Left forelimb (tissue), 1 donor: ENCODE measurements at places on chromosomes 5 and 9.

DNA sequence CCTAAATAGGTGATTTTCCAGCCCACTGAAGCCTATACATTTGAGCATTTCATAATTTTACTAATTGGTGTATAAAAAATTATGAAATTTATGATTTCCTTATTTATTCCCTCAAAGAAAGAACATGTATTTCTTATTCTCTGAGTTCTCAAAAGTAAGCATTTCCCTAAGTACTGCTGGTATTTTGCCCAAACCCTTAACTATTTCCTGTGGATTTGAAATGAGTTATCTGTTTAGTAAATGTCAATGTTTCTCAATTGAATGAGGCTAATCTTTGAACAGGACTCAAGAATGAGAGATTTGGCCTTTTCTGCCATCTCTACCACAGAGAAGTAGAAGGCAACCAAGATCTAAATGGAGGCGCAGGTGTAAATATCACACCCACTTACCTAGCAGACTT lies 751.7 kb downstream of the TLE1 start:
- DNase-seq, result no peak

DNA sequence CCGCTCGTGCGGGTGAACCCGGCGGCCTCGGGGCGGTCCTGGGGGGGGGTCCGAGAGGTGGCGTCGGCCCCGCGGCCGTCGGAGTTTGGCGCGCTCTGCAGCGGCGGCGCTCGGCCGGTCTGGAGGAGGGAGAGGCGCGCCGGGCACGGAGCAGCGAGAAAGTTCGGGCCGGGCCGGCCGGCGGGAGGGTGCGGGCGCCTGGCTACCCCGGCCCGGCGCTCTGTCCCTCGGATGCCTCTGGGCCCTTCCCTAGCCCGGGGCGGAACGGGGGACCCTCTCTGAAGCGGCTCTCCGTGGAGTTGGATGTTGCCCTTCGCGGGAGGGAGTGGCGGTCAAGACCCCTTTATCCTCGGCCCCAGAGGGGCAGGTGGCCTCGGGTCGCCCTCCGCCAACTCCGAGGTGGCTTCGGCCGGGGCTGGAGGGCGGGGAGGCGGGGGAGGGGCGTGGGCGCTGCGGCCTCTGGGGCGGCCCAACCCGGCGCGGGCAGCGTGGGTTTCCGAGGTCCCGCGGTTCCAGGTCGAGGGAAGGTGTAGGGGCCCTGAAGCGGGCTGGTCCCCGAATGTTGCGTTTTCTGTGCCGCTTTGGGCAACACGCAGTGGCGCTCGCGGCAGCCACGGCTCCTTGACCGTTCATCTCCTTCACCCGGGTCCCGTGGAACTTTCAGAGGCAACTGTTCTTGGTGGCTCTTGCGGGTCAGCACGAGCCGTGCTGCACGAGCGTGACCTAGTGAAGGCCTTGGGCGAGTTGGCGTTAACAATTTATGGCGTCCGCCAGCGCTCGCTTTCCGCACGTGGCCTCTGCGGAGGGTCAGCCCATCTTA lies 290.5 kb downstream of the DOCK8 start:
- peak; percentile 70 for DNase-seq

- DNase-seq, result no peak
Observed at GRCh38 chr9:20054734-20055133, 265.9 kb upstream of the SLC24A2 start.

- DNase-seq, result no peak
Observed at GRCh38 chr5:109792613-109793012, 102.9 kb downstream of the MAN2A1 start.

GRCh38 chr9:19375538-19375937 lies 4.5 kb downstream of the RPS6 start:
- no peak for DNase-seq

DNA sequence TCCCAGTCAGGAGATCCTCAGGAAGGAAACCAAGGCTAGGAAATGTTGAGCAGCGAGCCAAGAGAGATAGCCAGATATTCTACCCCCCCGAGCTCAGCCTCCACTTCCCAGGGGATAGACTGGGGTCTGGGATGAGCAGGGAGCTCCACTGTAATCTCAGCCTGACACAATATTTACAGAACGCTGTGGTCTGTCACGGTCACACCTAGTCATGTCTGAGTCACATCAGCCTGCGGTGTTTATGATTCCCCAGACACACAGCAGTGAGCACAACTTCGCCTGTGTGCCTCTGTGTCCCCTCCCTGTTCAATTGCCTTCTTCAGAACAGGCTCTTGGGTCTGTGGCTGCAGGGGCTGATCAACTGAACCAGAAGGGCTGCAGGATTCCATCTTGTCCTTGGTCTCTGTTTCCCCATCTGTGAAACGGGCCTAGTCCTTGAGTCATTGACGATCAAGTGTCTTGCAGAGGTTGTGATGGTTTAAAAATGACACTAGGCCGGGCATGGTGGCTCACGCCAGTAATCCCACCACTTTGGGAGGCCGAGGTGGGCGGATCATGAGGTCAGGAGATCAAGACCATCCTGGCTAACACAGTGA lies 8.6 kb upstream of the PRRX2 start:
- no peak for DNase-seq

DNA sequence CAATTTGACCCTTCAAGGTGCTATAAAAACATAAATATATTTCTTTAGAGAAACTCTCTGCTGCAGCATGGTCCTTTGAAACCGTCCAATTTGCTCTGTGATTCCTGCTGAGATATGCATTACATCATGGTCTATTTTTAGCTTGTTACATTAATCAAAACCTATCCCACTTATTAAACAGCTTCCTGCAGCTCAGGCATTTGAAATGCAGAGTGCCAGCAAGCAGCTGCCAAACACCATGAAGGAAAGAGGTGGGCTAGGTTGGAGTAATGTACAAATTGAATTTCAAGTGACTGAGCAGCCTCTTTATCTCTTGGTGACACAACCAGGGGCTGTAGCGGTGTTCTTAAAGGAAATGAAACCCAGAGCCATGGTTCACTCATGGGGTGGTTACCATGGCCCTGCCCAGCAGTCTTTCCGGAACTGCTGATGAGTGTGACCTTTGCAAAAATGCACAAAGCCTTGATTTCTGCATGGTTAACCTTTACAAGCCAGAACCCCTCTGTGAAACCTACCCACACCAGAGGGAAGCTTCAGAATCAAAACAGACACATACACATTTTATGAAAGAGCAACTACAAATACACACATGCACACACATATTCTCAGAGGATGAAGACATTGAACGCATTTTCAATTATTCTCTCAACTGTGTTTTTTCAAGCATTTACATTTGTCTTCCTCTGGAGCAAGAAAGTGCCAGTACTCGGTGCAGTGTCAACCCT lies 155.8 kb upstream of the ZNF608 start:
- no peak for DNase-seq
